Left cardiac atrium (tissue), 4 donors: ENCODE measurements at places on chromosomes 7 and 10. TPM values are rescaled to one million over a fixed set of nuclear protein-coding genes. Genes with fewer than 3 reads are reported as not detected.

TMEM236 gene
- 0.71 TPM for total RNA-seq

RBP4 gene
- 87.1 TPM for total RNA-seq

WDFY4 gene
- 2.6 TPM for total RNA-seq

ABCC2 gene
- 0.94 TPM for total RNA-seq

MAP3K8 gene
- 13.1 TPM for total RNA-seq

VWDE gene
- 7.3 TPM for total RNA-seq

TMEM213 gene
- not detected for total RNA-seq

DNA sequence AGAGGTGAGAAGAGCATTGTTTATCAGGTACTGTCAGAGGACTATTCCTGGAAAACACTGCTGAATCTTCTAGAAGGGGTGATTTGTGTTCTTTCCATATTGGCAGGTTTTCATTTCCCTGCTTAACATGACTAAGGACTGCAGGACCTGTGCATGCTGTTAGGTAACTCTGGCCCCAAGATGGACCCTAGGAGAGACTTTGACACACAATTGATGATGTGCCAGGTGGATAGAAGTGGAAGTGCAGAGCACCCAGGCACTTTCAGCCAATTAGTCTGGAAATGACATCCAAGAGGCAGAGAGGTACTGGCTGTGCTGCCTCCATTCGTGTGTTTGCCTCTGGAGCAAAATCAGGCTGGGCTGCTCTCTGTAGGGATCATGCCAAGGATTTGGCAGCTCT is 496.3 kb upstream of the GALNT17 start:
- DNase-seq = no peak

GRCh38 chr7:49774459-49775064 is 1.1 kb downstream of the VWC2 start:
- DNase-seq = no peak

GRCh38 chr7:24365606-24366005 is 81.6 kb downstream of the NPY start:
- no peak for DNase-seq

DNA sequence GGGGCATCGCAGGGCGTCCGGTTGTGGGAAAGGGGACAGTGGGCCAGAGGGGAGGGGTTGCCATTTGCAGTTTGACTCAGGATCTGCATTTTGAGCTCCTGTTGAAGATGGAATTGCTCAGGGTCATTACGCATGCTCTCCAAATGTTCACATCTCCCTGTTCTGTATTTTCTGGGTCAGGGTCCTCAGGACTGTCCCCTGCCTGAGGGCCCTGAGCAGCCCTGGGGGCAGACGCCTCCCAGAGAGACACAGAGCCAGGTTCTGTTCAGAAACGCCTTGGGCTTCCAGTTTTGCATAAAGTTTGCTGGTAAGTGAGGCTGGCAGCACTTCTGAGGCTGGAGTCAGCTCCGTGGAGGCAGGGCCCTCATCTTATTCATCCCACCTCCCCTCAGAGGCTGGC is 34.1 kb upstream of the NUB1 start:
- no peak for DNase-seq

GRCh38 chr7:54259185-54259584 is 283.0 kb upstream of the VSTM2A start:
- no peak for DNase-seq

- no peak for DNase-seq
Observed at GRCh38 chr10:127148066-127148932, 48.1 kb downstream of the INSYN2A start.

- no peak for DNase-seq
Observed at GRCh38 chr10:79438021-79438698, 7.3 kb downstream of the ZCCHC24 start.

GRCh38 chr10:5944389-5945189 is 32.8 kb downstream of the IL15RA start:
- peak; percentile 91 for DNase-seq

- no peak for DNase-seq
Observed at GRCh38 chr7:123836656-123837055, 8.3 kb upstream of the HYAL4 start.

DNA sequence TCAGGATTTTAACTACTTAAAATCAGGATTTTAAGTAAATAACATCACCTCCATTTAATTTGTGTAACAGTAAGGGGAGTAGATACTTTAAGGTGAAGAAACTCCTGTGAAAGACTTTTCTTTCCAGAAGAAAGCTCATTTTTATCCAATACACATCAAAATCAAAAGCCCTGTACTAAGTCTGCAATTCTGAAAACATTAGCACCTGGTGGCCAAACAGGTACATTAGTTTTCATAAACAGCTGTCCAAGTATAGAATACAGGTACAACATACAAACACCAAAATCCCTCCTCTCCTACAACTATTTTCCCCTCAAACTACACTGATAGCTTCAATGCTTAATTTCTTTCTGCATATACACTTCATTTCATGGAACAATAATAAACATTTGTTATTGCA is 22.9 kb downstream of the FAM3C start:
- no peak for DNase-seq

- DNase-seq = no peak
Observed at GRCh38 chr10:92575961-92576360, 2.1 kb upstream of the IDE start.

DNA sequence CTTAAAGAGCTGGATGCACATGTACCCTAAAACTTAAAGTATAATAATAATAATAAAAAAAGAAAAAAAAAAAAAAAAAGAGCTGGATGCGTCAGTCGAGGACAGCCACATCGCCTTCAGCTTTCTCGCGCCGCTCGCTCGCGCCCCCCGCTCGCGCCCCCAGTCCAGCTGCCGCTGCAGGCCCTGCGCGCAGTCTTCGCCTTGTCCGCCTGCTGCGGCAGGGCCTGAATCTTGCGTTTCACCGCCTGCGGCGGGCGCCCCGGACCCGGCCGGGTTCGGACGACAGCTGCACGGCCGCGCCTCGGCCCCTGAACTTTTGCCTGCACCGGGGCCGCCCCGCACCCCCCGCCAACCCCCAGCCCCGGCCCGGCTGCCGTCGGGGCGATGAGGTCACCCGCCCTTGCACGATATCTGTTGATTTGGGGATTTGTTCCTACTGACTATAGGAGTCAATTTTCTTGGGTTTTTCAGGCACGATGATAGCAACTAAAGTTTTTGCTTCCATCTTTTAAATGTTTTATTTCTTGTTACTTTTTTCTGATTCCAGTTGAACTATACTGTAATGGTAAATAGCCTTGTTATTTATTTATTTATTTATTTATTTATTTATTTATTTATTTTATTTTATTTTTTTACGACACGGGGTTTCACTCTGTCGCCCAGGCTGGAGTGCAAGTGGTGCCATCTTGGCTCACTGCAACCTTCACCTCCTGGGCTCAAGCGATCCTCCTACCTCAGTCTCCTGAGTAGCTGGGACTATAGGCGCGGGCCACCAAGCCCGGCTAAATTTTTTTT is 33.5 kb upstream of the CPN1 start:
- no peak for DNase-seq

- DNase-seq = no peak
Observed at GRCh38 chr10:90047243-90047729, 345.9 kb downstream of the KIF20B start.

DNA sequence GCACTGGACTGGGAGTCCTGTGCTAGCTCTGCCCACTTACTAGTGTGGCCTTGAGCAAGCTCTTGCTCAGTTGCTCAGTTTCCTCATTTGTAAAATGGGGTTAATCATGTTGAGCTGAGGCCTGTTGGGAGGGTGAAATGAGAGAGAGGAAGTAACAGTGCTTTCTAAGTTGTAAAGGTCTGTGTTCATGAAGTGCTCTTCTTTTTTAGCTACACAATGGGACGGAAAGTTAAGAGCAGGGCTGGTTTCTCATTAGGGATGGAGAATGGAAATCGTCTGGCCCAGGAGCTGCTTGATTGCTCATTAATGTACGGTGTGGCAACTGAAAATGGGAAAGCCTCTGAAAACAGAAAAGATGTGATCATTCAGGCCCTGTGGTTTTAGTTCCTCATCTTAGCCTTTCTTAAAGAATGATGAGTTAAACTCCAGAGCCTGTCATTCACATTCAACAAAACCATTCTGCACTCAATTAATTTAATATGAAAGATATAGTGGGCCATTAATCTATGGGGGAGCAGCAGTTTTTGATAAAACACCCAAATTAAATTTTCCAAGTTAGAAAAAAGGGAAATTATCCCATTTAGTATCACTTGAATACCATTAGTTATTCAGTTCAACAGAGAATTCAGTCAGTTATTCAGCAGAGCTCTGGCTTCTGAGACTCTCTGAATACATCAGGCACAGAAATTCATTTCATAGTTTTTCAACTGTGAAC is 60.5 kb downstream of the SH2D4B start:
- DNase-seq = no peak
